Stimulated activated CD4-positive, alpha-beta T cell treated with anti-CD3 and anti-CD28 coated beads, Interleukin-15, amount 100 ng/mL, for 48 hours (primary cell): ENCODE measurements at places on chromosomes 1 and 21.

- no peak for DNase-seq
Measured at GRCh38 chr1:240332672-240333071, 241.0 kb downstream of the FMN2 start.

GRCh38 chr1:116268211-116268610 lies 104.8 kb upstream of the ATP1A1 start:
- DNase-seq, result no peak

DNA sequence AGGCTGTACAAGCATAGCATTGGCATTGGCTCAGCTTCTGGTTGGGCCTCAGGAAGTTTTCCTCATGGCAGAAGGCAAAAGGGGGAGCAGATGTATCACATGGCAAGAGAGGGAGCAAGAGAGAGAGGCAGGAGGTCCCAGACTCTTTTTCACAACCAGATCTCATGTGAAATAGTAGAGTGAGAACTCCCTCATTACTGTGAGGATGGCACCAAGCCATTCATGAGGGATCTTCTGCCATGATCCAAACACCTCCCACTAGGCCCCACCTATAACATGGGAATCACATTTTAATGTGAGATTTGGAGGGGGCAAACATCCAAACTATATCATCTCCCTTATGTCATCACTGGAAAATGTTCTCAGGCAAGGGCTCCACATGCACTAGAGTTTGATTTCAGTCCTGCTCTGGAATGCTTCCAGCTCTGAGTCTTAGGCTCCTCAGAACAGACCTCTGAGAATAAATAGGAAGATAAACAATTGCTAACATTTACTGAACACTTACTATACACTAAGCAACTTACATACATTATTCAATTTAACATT lies 39.4 kb upstream of the VTCN1 start:
- no peak for DNase-seq

GRCh38 chr1:27103498-27103897 lies 51.4 kb downstream of the SLC9A1 start:
- DNase-seq, result no peak

DNA sequence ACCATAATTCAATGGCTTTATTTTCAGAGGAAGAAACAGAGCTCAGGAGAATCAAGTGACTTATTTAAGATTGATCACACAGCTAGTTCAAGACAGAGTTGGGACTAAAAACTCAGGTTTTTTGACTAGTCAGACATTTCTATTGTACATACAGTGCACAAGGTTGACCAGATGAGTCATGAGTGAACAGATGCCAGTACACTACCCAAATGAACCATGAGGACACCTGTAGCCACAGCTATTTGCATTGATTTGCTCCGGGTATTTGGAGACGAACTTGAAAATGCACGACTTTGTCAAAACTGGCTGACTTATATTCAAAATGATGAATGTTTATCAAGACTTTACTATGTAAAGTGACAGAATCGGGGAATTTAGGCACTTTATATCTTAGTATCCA lies 161.7 kb upstream of the ST6GALNAC5 start:
- DNase-seq, result no peak

GRCh38 chr1:30195424-30196134 lies 527.8 kb downstream of the MATN1 start:
- DNase-seq, result no peak

DNA sequence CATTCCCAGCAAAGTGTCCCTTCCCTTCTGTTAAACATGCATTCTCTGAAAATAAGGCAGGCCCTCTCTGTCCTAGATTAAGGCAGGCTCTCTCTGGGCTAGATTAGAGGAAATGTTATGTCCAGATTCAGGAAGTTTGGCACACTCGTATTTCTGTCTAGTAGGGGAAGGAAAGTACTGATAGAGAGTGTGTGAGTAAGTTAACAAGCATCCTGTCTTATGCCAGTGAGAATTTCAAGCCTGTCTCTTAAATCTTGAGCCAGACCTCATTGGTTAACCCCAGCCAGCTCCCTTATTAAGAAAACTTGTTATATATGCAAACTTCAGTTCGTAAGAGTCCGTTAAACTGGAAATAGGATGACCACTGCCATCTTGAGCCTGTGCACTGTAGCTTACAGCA lies 31.6 kb downstream of the IGSF5 start:
- no peak for DNase-seq

DNA sequence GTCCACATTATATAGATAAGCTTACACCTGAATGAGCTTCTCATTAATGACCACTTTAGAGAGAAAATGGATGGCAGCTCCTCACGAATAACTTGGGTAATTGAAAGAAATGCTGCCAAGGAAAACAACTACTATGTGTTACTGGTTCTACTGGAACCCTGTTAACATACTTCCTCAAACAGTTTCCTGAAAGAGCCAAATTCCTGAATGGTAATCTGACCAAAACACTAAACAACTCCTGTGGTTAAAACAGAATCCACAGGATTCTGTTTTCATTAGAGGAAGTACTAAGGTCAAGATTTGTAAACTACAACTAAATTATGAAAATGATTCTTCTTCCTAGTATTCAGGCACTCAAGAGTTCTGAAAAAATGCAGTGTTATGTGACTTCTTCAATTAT lies 107.2 kb downstream of the DNM3 start:
- DNase-seq, result no peak

- DNase-seq, result no peak
Measured at GRCh38 chr1:177928952-177929351, 40.9 kb downstream of the SEC16B start.

GRCh38 chr1:12309783-12310742 lies 80.2 kb downstream of the VPS13D start:
- DNase-seq, result no peak

GRCh38 chr1:222759451-222760035 lies 22.5 kb downstream of the FAM177B start:
- no peak for DNase-seq

DNA sequence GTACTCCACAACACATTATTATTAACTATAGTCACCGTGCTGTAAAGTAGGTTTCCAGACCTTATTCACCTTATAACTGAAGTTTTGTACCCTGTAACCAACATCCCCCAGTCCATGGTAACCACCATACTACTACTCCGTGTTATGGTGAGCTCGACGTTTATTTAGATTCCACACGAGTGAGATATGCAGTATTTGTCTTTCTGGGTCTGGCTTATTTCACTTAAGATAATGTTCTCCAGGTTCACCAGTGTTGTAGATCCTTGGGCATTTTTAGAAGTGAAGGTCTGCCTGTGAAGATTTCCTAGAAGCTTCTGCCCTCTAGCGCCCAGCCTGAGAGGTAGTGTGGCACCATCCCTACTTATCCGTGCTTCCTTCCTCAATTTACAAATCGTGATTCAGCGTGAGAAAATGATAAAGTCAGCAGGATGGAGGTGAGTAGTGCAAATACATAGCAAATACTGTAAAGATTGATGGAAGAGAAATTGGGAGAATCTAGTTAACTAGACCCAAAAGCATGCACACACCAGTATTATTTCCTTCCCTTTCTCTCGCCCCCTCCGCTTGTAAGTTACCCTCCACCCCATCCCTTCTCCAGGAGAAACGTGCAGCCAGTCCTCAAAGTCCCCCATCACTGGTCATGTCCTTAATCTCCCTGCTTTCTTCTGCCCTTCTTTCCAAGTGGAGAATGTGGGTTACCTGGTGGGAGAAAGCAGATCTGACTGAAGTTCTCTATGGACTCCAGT lies 36.0 kb upstream of the DISC1 start:
- no peak for DNase-seq

- no peak for DNase-seq
Measured at GRCh38 chr1:241007668-241008067, 349.3 kb downstream of the RGS7 start.

GRCh38 chr21:21045518-21045917 lies 47.3 kb downstream of the NCAM2 start:
- no peak for DNase-seq

DNA sequence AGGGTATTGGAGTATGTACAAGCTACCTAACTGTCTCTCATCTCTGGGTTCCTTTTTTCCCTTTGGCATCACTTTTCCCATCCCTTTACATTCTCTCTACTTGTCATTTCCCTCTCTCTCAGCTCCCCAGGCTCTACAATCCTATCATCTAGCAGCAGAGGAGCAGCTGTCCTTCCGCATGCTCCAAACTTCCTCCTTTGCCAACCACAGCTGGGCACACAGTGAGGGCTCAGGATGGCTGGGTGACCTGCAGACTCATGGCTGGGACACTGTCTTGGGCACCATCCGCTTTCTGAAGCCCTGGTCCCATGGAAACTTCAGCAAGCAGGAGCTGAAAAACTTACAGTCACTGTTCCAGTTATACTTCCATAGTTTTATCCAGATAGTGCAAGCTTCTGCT lies 561 bp downstream of the CD1E start:
- no peak for DNase-seq

DNA sequence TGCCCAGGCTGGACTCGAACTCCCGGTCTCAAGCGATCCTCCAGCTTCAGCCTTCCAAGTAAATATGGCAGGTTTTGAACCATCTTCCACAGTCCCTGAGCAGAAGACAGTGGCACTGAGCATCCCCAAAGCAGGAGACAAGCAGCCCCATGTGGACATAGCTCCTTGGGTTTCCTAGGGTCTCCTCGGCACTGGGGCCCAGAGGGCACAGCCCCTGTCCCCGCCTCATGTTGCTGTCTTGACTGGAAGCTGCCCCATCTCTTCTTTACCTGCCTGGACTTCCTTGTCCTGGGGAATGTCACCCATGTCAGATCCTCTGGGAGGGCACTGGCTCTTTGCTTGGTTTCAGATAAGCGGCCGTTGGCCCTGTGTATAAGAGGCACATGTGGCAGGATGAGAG lies 263.7 kb upstream of the RAB4A start:
- DNase-seq, result no peak

DNA sequence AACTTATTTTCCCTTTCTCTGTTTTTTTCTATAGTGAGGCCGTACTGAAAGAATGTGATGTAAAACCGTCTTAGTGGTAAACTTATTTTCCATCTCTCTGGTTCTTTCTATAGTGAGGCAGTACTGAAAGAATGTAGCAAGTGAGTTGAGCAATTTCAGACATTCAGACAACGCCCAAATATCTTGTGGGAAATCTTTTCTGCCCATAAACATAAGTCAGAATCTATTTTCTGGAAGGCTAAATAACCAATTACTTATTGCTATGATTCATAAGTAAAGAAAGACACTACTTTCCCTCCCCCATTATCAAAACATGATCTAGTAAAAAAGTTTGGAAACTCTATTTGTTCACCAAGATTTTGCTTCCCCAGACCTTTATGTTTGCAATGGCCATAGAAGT lies 18.8 kb upstream of the SCCPDH start:
- no peak for DNase-seq

GRCh38 chr1:30905916-30906620 lies 2.5 kb downstream of the SDC3 start:
- no peak for DNase-seq

- no peak for DNase-seq
Measured at GRCh38 chr21:28734522-28735175, 258.0 kb downstream of the LTN1 start.

DNA sequence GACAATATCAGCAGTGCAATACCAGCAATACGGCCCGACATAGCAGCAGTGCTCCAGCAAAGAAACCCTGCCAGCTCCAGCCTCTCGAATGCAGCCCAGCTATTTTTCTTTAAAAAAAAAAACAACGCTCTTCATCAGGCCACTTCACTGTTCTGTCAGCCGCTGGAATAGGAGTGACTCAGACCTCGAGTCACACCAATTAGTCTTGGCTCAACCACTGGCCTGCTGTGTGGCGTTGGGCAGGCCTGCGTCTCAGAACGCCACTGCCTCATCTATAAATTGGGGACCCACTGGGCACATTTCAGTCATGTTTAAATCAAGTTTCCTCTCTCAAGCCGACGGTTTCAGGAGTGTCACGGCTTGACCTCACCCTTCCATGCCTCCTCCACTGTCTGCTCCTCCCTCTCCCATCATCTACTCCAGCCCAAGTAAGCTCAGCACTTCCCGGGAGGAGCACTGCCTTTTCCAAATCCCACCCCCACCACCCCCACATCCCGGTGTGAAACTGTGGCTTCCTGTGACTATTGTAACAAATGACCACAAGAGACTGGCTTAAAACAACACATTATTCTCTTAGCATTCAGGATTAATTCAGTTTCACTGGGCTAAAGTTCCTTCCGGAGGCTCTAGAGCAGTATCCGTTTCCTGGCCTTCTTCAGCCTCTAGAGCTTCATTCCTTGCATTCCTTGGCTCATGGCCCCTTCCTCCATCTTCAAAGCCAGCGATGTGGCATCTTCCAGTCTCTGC lies 71.9 kb upstream of the EFHD2 start:
- no peak for DNase-seq

GRCh38 chr1:162627662-162628296 lies 4.5 kb upstream of the DDR2 start:
- no peak for DNase-seq

DNA sequence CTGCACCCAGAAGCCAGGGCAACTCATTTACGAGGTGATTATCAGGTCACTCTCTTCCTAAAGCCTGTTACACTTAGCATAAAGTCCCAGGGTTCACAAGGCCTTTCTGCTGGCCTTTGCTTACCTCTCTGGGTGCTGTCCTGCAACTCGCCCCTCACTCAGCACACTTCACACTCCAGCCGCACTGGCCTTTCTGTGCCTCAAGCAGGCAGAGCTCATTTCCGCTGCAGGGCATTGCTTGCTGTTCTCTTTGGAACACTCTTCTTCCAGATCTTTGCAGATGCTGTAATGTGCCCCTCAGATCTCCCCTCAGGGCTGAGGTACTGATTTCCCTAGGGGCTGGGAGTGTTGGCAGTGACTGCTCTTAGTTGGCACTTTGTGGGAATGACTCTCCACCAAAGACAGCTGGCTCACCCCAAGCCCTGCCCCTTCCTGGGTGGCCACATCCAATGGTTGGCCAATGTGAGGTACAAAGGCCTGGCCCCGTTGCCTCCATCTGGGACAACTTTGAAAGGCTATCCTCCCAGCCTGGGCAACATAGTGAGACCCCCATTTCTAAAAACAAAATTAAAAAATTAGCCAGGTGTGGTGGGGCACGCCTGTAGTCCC lies 50.8 kb upstream of the SSBP3 start:
- no peak for DNase-seq

- DNase-seq, result no peak
Measured at GRCh38 chr1:222547944-222548671, at the start of gene HHIPL2. Gene HHIPL2 (minus strand): TSS chr1:222548104. CDS start chr1:222548044, 60 bp downstream.

DNA sequence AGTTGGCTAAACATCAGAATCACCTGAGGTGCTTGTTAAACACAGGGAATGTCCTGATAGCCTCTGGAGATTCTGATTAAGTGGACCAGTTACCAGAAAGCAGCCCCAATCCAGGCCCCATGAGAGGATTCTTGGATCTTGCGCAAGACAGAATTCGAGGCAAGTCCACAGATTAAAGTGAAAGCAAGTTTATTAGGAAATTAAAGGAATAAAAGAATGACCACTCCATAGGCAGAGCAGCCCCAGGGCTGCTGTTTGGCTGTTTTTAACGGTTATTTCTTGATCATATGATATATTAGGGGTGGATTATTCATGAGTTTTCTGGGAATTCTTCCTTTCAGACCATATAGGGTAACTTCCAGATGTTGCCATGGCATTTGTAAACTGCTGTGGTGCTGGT lies 176.2 kb downstream of the ROR1 start:
- no peak for DNase-seq

- DNase-seq, result no peak
Measured at GRCh38 chr1:117760069-117760468, 154.2 kb downstream of the TENT5C start.

- DNase-seq, result no peak
Measured at GRCh38 chr1:226670073-226670472, 69.0 kb downstream of the ITPKB start.
